ENCODE measurements at places on chromosomes 3 and 15.

DNA sequence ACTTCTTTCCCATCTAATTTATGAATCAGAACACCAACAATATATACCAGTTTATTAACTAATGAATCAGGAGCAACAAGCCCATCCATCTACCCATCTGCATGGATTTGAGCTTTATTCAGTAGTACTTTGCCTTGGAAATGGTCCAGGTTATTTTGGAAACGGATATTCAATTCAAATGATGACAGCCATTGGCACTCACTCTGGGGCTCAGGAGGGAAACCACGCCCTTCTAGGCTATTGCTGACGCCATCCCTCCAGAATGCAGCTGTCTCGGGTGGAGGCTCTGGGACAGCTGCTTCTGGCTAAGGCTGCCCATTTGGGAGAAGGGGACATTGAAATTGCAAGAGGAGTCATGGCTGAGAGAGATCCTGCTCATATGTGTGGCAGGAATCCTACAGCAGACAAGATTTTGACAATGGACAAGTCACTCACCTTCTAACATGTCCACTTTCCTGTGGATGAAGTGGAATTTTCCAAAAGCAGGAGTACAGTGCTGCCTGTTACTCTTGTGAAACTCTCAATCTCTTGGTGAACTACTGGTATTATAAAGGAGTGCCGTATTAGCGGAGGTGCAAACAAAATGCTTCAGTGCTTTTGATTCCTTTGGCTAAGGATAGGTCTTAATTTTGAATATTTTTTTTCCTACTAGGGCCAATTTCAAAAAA lies 29.3 kb upstream of the TRAK1 start:
- DNase-seq: no peak

- no peak for DNase-seq
These were observed 27.6 kb downstream of the KBTBD12 start for GRCh38 chr3:127942613-127943012.

GRCh38 chr3:107904536-107905066 lies 186.2 kb downstream of the CD47 start:
- DNase-seq: no peak

GRCh38 chr3:15769256-15769915 lies 28.4 kb downstream of the ANKRD28 start:
- DNase-seq: no peak

DNA sequence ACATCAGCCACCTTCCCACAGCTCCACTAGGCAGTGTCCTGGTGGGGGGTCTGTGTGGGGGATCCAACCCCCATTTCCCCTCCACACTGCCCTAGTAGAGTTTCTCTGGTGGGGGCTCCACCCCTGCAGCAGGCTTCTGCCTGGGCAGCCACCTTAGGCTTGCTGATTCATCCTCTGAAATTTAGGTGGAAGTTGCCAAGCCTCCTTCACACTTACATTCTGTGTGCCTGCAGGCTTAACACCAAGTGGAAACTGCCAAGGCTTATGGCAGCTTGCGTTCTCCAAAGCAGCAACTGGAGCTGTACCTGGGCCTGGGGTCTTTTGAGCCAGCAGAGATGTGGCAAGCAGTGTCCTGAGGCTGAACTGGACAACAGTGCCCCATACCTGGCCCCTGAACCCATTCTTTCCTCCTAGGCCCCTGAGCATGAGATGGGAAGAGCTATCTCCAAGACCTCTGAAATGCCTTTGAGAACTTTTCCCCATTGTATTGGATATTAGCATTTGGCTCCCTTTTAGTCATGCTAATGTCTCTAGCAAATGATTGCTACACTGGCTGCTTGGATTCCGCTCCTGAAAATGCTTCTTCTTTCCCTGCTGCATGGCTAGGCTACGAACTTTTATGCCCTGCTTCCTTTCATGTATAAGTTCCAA lies 32.5 kb downstream of the CPN2 start:
- no peak for DNase-seq

- DNase-seq: no peak
These were observed 19.5 kb downstream of the PHC3 start for GRCh38 chr3:170162052-170162451.

GRCh38 chr3:12231431-12231830 lies 57.4 kb upstream of the PPARG start:
- DNase-seq: no peak

DNA sequence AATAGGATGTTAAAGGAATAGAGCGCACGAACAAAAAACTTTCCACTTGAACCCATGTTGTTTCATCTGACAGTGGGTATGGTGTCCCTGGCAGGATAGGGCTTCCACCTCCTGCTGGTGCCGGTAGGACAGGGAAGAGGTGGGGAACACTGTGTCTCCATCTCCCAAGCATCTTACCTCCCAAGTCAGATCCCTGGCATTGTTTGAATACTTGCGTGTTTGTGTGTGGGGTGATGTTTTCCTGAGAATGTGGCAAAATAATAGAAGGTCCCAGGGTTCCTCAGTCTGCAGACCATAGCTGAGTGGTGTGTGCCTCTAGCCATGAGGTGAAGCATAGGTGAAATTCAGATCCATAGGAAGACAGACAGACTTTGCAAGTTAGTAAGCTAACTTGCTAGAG lies 119.4 kb downstream of the IGF1R start:
- no peak for DNase-seq

DNA sequence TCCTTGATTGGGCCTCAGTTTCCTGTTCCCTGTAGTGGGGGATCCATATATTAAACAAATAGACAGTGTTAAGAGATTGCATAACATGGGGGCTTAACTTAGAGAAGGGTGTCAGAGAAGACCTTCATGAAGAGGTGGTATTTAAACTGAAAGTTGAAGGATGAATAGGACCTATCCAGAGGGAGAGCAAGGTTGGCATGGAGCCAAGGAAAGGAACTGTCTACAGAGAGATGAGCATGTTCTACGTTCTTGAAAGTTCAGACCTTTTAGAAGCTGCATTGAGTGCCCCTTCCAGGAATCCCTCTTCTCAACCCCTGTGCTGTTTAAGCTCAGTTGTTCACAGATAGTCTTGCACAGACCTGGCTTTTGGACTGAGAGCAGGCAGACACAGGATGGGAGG lies 2.4 kb downstream of the HTD2 start:
- no peak for DNase-seq

GRCh38 chr15:71281256-71281655 lies 166.0 kb downstream of the THSD4 start:
- no peak for DNase-seq

- DNase-seq: no peak
These were observed 299.8 kb upstream of the THBS1 start for GRCh38 chr15:39281094-39281493.

DNA sequence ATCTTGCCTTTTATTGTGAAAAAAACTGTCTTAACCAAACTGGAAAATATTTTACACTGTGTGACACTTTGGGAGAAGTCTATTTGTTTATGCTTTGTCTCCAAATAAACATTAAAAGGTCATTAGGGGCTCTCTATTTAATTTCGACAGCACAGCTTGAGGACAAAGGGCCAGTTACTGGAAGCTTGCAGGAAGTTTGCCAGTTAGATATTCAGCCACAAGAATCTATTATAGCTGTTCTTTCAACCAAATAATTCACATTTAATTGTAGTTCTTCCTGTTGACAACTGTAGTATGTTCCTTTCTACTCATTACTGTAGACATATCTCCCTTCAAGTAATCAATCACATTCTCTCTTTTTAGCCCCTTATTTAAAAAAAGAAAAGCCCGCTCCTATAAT lies 6.1 kb downstream of the CP start:
- no peak for DNase-seq

- DNase-seq: no peak
These were observed 3.5 kb downstream of the ABHD2 start for GRCh38 chr15:89091627-89092220.

DNA sequence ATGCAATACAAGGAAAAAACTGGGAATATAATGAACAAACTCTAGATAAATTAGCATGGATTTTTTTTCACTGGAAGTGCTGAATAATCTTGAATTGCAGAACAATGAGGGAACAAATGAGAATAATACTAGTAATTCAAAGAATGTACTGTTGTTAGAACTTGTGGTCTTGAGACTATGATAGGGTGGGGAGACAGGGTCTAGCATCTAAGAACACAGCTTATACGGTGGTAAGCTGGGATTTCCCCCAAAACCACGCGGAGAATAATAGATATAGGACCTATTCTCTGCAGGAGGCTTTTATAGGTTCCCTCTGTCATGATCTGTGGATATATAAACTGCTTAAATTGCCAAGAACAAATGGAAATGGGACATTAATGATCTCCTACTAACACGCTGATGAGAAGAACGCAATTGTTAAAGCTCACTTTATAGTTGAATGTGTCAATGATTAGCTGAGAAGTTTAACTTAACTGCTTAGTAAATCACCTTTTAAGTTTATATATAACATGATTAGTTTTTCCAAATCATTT lies 692.3 kb downstream of the ZPLD1 start:
- no peak for DNase-seq

DNA sequence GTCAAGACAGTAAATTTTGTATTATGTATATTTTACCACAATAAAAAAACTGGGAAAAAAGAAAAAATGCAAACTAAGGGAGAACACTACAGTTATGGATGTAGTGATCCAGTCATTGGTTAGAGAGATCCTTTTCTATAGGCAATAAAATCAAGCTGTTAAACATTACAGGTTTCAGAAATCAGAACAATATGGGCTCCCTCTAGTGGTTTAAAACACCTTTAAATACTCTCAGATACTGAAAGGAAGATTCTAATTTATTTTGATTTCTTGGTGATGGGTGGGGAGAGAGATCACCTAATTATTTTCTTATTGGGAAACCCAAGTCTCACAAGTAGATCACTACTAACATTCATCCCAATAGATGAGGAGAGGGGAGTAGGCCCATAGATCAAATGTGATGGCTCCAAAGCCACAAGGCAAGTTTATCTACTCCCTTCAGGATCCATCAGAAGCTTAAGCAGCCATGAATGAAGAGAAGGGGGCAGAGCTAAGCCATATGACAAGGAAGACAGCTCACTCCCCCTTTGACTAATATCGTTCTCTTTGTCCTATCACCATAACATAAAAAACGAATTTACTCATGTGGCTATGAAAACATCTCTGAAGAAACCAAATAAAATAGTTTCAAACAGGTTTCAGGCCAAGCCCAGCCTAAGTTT lies 118.6 kb downstream of the ANO10 start:
- DNase-seq: no peak

- no peak for DNase-seq
These were observed 22.4 kb downstream of the CYP11A1 start for GRCh38 chr15:74345051-74345450.

DNA sequence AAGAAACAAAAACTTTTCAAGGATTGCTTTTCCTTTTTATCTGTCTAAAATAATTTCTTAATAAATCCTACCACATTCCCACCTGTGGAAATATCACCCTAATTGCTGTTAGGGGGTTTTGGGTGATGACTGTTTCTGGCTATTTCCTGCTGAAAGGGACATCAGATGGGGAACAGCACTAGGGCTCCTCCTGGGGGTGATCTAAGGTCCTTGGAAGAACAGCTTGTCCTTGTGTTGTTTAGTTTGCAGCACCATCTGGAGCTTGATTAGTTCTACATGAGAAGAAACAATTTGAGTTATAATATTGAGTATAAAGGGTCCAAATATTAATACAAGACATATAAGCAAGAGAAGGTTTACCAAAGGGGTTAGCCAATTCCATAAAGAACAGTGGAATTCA lies 18.7 kb downstream of the OR5H15 start:
- no peak for DNase-seq

DNA sequence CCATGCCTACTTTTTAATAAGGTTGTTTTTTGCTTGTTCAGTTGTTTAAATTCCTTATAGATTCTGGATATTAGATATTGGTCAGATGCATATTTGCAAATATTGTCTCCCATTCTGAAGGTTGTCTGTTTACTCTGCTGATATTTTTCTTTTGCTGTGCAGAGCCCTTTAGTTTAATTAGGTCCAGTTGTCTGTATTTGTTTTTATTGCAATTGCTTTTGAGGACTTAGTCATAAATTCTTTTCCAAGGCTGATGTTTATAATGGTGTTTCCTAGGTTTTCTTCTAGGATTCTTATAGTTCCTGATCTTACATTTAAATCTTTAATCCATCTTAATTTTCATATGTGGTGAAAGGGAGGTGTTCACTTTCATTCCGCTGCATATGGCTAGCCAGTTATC lies 77.4 kb downstream of the PTPRG start:
- DNase-seq: no peak

GRCh38 chr15:62545467-62546227 lies 380.6 kb upstream of the C2CD4B start:
- DNase-seq: no peak

DNA sequence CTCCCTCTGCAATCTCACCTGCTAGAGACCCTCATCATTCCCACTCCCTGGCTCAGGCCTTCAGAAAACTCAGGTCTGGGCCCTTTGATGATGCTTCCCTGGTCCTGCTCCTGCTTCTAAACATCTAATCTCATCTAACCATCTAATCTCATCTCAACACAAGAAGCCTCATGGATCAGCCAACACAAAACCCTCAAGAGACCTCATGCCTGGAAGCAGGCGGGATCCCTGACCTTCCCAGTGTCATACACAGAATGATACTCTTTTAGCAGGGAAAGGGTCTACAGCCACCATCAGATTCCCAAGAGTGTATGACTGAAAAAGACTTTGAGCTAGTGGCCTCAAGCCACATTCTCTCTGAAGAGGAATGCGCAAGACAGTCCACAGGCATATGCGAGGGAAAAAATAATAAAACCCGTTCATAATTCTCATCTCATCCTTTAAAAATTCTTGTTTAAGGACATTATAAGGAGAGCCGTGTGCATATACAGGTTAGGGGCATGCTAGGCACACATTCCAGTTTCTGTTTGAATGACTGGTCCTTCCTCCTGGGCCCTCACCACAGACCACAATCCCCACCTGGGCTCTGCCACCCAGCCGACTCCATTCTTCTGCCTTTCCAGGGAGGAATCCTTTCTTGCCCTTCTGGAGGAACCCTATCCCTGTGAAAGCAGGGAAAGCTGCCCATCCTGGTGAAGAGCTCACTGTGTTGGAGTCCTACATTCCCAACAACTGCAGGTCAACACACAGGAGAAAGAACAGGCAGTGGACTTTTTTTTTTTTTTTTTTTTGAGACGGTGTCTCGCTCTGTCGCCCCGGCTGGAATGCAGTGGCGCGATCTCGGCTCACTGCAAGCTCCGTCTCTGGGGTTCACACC lies 2.2 kb downstream of the ZXDC start:
- DNase-seq: no peak

DNA sequence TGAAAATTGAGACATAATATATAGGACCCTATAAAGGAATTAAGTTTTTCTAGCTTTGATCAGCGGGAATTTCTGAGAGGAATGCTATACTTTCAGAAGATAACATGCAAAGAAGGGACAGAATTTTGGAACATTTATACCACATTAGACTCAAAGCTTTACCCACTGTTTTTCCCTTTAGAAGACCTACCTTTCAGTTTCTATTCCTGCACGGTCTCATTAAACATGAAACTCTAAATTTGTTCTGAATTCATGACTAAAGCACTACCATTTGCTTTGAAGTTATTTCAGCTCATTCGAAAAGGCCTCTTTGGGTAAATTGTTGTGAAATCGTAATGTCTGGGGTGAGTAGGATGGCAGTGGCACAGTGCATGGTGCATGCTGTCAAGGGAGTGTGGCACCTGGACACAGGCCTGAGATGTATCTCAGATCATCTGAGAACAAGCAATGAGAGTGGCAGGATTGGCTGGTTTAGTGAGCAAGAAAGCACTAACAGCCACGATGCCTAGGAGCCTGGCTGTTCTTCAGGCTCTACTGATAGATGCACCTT lies 42.5 kb downstream of the CHCHD4 start:
- DNase-seq: no peak

Data from GM06990 (cell line).